GM18507 (cell line): ENCODE measurements at places on chromosomes 6 and 20.

DNA sequence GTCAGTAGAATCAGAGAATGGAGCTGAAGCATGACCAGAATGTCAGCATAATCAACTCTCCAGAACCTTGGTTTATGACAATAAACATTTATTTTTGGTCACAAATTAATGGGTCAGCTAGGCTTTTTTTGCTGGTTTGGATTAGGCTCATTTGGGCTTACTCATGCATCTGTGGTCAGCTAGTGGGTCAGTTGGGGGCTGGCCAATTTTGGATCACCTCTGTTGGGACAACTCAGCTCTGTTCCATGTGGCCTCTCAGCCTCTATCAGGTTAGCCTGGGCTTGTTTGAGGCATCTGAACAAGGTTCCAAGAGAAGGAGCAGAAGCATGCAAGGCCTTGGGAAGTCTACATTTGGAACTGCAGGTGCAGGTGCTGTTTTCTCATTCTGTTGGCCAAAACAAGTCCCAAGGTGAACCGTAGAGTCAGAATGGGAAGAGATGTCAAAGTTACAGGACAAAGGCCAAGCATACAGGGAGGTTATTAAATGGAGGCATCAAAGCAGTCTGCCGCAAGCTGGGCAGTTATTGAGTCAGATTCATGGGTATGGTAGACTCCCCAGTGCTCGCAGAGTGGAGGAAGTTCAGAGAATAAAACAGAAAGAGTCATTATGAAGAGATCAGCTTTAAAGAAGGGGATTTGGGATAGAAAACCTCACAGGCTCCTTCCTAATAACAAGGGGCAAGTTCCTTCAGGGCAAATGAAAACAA, 173.0 kb downstream of the PLCB4 start:
- DNase-seq: no peak

DNA sequence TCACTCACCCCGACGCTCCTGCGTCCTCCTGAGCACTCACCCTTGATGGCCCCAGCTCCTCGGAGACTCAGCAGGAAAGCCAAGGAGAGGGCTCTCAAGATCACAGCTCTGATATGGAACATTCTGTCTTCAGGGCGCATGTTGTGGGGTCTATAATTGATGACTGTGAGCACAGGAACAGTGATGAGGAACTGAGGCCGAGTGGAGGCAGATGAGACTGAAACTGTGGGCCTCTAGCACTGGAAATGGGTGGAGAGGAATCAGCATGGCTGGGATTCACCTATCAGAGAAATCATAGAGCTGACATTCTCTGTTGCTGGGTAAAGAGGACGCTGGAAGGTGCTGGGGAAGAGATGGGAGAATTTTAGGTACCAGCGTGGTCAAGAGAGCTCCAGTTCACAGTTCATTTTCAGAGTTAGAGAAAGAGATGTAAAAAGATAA, at the start of gene HLA-DPA1:
Gene HLA-DPA1, minus strand, starts transcription at position 219 of the 441 bp plus-strand sequence.
- DNase-seq: peak; percentile 72

GRCh38 chr6:165117121-165117520, 192.3 kb downstream of the C6orf118 start:
- no peak for DNase-seq

GRCh38 chr20:37944456-37944981, 41.6 kb downstream of the VSTM2L start:
- DNase-seq: no peak

- no peak for DNase-seq
These were observed 52.3 kb downstream of the UQCC1 start for GRCh38 chr20:35359335-35359950.

DNA sequence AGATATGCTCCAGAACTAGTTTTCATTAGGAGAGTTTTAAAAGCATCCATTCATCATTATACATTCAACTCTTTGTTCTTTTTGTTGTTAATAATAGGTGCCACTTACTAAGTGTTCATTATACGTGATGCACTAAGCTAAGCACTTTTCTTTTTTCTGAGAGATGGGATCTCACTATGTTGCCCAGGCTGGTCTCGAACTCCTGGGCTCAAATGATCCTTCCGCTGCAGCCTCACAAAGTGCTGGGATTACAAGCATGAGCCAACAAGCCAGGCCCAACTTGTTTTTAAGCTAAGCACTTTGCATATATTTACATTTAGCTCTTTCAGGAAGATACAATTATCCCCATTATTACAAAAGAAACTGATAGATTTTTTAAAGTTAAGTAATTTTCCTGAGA, 5.7 kb upstream of the GFOD1 start:
- DNase-seq: no peak

DNA sequence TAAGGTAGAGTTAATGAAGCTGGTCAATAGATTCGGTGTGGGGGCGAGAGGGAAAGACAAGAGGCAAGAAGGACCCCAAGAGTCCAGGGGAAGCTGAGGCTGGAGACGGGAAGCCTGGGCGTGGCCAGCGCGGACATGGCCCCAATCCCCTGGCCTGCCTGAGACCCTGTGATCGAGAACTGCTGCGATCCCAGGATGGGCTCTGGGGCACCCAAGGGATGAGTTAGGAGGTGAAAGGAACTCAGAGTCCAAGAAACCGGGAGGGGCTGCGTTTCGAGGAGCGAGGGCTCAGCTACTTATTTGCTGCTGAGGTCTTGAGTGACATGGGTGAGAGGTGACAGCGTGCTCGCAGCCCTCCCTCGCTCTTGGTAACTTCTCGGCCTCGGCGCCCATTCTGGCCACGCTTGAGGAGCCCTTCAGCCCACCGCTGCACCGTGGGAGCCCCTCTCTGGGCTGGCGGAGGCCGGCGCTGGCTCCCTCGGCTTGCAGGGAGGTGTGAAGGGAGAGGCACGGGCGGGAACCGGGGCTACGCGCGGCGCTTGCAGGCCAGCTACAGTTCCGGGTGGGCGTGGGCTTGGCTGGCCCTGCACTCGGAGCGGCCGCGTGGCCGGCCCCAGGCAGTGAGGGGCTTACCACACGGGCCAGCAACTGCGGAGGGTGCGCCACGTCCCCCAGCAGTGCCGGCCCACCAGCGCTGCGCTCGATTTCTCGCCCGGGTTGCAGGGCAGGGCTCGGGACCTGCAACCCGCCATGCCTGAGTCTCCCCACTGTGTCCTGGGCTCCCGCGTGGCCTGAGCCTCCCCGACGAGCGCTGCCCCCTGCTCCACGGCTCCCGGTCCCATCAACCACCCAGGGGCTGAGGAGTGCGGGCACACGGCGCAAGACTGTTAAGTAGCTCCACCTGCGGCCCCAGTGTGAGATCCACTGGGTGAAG, 58.2 kb downstream of the IRF4 start:
- DNase-seq: no peak

DNA sequence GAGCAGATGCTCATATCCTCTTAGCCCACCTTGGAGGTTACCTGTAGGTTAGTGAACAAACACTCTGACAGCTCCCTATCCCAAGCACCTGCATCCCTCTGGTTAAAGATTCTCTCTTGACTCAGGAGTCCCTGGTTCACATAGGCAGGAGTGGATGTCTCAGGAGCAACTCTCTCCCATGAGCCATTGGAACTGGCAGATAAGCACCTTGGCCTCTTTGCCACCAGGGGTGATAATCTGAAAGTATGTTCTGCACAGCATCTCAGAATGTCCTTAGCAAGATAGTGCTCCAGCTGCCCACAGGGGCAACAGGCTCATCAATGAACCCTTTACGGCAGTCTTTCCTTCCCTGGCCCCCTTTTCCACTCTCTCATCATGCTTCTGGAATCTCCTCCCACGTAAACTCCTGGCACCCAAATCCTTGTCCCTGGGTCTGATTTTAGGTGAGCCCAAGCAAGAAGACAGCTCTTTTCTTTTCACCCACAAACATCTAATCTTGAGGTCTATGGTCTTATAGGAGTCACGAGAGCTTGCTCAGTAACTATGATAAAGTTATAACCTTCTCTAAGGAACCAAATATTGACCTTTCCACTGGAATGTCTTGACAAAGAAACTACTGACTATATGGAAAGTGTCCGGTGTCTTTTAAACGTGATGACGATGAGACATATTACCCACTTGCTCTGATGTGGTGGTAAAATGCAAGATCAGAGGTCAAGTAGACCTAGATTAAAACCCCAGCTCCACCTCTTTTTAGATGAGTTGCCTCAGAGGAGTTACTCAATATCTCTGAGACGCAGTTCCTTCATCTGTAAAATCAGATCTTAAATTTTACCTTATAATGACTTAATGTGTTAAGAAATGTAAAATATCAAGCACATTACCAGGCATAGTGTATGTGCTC, 39.8 kb upstream of the ISM1 start:
- no peak for DNase-seq

DNA sequence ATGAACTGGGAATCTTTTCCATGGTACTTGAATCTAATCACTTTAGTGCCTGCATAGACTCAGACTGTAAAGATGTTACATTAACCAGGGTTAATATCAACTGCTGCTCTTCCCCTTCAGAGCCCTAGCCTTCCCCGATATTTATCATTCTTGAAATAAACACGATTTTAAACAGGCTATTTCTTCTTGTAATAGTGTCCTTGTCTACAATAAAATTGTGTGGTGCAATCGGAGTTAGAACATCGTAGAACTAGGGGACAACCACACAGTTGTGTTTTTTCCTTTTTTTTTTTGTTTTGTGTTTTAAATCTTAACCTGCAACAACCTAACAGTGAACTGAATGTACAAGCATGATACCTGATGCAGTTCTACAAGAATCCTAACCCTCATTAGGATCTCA, 4.5 kb downstream of the GJA1 start:
- no peak for DNase-seq

DNA sequence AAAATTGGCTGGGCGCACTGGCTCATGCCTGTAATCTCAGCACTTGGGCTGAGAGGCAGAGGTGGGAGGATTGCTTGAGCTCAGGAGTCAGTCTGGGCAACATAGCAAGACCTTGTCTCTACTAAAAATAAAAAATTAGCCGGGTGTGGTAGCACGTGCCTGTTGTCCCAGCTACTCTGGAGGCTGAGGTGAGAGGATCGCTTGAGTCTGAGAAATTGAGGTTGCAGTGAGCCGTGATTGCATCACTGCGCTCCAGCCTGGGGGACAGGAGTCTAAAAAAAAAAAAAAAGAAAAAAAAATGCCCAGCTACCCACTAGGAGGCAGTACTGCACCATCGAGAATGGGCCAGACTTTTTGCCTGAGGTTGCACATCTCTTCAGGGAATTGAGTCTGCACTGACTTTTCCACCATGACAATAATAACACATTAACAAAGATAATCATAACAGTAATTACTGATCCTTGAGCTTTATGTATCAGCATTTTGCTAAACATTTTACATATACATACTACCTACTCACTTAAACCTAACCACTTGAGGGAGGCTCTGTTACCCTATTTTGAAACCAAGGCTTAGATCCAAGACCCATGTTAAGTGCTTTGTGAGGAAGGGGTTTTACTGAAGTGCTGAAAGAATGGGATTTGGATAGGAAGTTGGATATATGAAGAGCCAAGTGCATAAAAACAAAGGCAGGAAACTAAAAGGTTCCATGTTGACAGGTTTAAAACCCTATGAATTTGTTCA, 21.0 kb downstream of the SRSF3 start:
- peak; percentile 40 for DNase-seq

DNA sequence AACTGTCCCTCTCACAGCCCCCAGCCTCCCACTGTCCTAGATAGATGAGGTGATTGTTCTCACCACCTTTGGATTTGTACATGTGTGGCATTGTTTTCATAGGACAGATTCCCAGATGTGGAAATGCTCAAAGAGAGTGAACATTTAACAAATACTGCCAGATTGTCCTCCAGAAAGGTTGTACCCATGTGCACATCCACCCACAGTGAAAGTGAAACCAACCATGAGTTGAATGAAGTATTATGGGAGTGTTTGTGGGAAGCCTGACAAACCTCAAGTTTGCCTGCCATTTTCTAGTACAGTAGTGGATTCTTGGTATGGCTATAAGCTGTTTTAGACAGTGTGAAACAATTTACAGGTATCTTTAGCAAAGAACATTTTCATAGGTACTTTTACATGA, 42.7 kb downstream of the ANKRD6 start:
- DNase-seq: no peak

GRCh38 chr6:139161169-139161568, 26.3 kb downstream of the HECA start:
- DNase-seq: no peak

- no peak for DNase-seq
These were observed 8.8 kb downstream of the CLDN20 start for GRCh38 chr6:155272353-155273232.

DNA sequence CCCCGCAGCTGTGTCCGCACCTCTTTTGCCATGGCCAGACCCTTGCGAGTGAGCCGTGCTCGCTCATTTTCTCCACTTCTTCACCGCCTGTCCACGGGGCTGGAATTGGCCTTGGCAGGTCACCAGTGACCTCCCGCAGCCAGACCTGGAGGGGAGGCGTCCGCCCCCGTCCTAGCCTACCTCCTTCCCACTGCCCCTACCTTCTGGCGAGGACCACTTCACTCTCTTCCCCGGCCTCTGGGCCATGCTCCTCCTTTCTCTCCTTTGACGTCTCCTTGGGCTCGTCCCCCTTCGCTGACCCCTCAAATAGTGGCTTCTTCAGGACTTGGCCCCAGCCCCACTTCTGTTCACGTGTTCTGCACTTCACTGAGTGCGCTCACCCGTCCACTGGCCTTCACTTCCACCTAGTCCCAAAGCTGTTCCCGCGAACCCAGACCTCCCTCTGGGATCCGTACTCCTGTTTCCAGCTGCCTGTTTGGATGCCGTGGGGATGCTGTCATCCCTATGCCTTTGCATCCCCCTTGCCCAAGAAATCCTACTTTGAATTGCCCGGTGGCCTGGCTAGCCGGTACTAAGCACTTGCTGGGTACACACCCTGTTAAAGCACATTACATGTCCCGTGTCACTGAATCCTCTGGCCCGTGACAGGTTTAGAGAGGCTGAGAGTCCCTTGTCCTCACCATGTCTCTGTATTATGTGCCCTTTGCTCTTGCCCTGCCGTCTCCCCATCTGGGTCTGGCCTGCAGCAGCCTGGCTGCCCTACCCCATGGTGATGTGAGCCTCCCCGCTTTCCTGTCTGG, 33.0 kb downstream of the SPATA2 start:
- no peak for DNase-seq

DNA sequence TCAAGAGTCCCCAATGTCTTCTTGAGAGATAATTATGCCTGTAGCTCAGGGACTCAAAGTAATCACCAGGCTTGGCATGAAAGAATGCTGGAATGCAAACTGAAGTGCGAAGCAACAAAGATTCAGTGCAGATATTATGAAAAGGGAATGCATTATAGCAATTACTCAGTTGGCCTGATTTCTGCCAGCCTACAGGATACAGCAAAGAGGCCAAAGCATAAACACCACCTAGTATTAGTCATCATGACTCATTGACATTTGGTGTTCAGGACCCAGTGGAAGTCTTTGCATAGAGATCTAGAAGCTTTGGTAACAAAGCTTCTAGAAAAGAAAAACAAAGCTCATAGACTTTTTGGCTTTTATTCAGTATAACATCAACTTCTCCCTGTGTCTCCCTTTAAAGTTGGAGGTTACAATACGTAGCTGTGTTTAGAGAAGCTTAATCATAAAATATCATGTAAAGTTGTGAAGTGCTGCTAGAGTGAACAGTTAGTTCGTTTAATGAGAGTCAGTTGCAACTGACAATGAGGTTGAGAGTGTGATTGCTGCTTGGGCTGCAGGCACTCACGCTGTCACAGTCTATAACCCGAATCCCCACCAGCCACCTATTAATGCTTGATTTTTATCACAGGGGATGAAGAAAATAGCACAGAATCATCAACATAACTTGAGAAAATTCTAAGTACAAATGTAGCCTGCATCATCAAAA, 932.7 kb downstream of the TFAP2A start:
- no peak for DNase-seq

- DNase-seq: no peak
These were observed 5.7 kb downstream of the MAP3K7 start for GRCh38 chr6:90581146-90581545.
